ENCODE measurements at places on chromosomes 3 and 15. TPM values are rescaled to one million over a fixed set of nuclear protein-coding genes. Genes with fewer than 3 reads are reported as not detected.

SAMMSON gene
- 0.40 TPM for total RNA-seq

CFAP100 gene
- total RNA-seq = 16.6 TPM

BNC1 gene
- 0.22 TPM for total RNA-seq

TRH gene
- total RNA-seq = 61.5 TPM

HHLA2 gene
- total RNA-seq = 0.40 TPM

GOLGA6L9 gene
- total RNA-seq = 4.3 TPM

BDH1 gene
- total RNA-seq = 18.7 TPM

REC114 gene
- total RNA-seq = not detected

PLA2G4D gene
- total RNA-seq = 0.10 TPM

COL7A1 gene
- 28.6 TPM for total RNA-seq

CPEB1 gene
- total RNA-seq = 5.1 TPM

GOLGA8H gene
- total RNA-seq = 0.79 TPM
